ENCODE measurements at places on chromosomes 12 and 14.

DNA sequence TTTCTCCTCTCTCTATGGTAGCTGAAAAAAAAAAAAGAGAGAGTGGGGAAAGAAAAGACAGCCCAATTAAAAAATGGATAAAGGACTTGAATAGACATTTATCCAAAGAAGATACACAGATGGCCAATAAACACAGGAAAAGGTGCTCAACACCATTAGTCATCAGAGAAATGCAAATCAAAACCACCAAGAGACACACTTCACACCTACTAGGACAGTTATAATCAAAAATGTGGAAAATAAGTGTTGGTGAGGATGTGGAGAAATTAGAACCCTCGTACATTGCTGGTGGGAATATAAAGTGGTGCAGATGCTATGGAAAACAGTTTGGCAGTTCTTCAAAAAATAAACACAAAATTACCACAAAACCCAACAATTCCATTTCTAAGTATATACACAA lies 172.4 kb upstream of the GRIN2B start:
- DNase-seq: no peak

DNA sequence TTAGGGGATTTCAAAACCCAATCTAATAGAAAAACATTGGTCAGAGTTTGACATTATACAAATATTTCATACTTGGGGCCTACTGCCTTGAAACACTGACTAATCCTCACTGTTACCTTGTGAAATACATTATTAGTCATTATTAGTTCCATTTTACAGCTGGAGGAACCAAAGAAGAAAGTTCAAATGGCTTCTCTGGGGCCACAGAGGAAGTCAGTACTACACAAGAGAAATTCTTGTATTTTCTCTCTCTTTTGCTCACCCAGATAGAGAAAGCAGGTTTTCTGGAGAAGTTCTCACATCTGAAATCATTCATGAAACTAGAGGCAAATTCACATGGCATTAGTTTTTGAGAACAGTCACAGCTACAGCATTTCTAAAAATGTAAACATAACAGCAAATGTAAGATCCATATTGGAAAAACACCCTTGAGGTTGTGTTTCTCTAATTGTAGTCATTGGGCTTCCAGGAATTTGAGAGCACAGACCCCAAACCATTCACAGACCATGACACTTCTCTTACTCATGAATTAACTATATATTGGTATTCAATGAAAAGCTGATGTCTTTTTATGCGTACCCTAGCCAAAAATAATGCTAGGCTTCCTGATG lies 83.0 kb downstream of the LLPH start:
- no peak for DNase-seq

DNA sequence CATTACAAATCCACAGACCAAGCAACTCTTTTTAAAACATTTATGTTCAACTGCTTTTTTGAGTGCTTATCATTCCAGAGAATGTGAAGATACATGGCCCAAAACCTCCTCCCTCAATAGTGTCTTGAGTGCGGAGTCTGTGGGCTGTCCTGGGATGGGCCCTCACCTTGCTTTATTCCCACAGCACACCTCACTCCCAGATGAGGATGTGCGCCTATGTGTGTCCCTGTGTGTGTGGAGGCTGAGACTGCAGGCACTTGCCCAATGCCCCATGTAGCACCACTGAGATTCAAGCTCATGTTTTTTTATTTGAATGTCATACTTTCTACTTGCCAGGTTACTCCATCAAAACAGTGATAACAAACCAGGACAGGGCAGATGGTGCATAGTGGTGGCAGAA lies 291.7 kb downstream of the CACNA1C start:
- DNase-seq: no peak

- DNase-seq: no peak
These were observed 173.0 kb downstream of the CALM1 start for GRCh38 chr14:90569606-90570387.

DNA sequence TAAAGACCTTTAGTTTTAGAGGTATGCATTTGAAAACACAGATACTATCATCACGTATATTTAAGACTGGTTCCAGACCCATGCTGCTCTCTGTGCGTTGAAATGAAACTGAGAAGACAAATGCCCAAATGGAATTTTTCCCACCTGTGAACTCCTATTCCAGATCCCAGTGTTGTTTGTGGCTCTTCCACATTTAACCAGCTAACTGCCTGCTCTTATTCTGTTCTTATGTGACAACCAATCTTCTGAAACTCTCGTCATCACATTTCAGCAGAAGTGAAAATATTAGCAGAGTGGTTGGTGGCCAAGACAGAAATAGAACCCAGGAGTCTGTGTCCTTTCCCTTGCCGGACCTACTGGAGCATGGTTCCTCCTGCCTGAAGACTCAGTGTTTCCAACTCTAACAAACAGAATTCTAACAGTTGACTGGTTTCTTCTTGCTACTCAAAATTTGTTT lies 460.2 kb downstream of the RAD51B start:
- DNase-seq: no peak

DNA sequence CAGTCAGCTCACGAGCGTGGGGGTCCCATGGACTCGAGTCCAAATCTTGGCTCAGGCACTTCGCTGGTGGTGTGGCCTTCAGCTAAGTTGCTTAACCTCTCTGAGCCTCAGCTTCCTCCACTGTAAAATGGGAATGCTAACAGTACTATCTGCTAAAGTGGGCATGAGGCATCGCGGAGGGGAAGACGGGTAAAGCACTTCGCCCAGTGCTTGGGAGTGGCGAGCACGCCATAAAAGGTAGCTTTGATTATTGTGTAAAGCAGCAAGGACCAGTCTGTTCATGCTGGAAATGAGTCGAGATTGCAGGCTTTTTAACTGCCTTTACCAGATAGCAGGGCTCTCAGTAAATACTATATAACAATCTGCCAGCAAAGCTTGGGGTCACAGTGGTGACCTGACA lies 24.5 kb downstream of the HRK start:
- no peak for DNase-seq

GRCh38 chr12:103912069-103912468 lies 18.1 kb upstream of the HSP90B1 start:
- no peak for DNase-seq

- no peak for DNase-seq
These were observed 125.2 kb upstream of the CCDC196 start for GRCh38 chr14:66361013-66361412.

Data from left hindlimb (tissue), 1 donor.